Activated naive CD4-positive, alpha-beta T cell treated with Interleukin-2 at 50 U/mL for 16 hours (primary cell): ENCODE measurements at places on chromosomes 3 and 15.

GRCh38 chr3:29245441-29245840, 35.4 kb upstream of the RBMS3 start:
- DNase-seq = no peak

DNA sequence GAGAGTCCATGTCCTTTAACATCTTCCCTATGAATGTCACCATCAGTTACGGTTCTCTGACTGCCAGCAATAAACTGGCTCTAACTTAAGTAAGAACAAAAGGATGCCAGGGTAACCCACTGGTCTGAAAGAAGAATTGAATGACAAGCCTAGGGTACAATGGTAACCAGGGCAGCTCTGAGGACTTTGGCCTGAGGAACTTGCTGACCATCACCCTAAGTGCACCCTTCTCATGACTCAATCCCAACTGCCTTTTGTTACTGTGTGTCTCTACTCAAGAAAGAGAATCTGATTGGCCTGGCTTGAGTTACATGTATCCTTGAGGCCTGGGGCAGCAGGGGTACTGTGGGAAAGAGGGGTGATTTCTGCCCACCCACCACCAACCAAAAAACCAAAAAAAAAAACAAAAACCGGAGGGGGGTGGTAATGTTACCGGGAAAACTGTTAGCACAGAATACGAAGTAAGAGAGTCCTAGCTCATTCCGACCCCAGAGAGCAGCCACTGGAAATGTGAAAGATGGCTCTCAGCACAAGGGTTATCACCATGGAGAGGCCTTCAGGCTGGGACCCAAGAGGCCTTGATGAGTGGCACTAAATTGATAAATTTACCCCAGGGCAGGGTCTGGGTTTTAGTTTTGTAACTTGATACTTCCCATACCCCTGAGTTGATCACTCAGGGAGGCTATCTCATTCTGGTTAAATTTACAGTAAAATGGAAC, 9.3 kb upstream of the SLC28A1 start:
- no peak for DNase-seq

DNA sequence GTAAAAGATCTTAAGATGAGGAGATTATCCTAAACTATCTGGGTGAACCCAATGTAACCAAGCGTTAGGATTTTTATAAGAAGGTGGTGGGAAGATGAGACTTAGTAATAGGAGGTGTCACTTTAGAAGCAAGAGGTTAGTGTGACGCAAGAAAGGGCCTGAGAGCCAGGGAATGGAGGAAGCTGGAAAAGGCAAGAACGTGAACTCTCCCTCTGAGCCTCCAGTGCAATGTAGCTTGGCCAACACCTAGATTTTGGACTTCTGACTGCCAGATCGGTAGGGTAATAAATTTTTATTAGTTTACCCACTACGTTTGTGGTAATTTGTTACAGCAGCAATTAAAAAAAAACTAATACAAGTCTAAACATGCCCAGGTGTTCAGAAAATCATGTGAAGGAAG, 20.8 kb upstream of the CNTN6 start:
- no peak for DNase-seq

DNA sequence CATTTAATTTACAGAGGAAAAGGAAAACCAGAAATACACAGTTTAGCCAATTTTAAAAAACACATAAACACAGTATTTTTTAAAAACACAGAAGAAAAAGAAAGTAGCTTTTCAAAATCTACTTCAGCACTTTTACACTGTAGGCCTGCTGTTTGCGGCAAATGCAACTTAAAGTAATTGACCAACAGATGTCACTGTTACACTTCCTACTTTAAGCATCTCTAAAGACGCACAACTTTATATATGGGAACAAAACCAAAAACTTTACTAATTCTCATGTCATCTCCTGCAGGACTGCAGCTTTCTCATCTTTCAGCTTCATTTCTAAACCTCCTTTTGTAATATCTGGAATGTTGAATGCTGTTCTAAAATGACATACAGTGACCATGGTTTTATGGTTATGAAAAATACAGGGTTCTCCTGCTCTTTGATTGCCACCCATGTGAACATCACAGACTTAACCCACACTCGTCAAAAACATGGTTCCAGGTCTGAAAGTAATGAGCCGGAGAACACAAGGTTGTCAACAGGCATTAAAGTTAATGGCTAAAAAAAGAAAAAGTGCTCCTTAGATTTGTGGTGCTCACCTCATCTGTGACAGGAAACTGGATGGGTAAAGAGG, 107.9 kb downstream of the FMN1 start:
- no peak for DNase-seq

- DNase-seq = no peak
These were observed 62.7 kb upstream of the TRAK1 start for GRCh38 chr3:42028474-42028873.

GRCh38 chr15:78035861-78036476, 41.5 kb downstream of the TBC1D2B start:
- no peak for DNase-seq

GRCh38 chr3:186425788-186426730, 64.0 kb upstream of the DGKG start:
- no peak for DNase-seq

- no peak for DNase-seq
These were observed 50.0 kb downstream of the NMNAT3 start for GRCh38 chr3:139627759-139628158.

DNA sequence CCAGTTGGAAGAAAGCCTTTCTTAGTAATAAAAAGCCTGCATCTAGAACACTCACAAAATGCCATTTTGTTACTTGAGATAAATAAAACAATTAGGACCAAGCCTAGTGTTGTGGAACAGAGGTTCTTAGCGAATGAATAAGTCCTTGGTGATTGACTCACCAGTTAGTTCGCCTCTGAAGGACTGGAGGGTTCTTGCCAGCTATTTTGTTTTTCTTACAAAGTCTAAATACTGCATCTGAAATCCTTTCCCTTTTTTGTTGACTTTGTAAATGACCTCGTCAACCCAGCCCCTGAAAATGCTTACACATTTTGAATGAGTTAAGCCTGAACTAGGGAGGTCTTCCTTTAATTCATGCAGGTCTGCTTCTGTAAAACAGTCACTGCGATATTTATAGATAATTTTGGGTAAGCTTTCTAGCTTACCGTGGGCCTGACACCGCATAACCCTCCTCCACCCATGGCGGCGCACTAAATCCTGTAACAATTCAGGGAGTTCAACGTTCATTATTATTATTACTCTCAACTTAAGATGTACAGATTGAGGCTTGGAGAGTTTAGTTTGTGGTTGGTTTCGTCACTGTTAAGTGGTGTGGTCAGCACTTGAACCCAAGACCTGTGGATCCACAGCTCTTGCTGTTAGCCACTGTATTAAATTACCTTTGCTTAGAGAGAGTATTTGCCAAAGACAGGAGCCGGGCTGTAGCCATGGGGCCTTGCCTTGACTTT, 45.0 kb upstream of the SACM1L start:
- no peak for DNase-seq

DNA sequence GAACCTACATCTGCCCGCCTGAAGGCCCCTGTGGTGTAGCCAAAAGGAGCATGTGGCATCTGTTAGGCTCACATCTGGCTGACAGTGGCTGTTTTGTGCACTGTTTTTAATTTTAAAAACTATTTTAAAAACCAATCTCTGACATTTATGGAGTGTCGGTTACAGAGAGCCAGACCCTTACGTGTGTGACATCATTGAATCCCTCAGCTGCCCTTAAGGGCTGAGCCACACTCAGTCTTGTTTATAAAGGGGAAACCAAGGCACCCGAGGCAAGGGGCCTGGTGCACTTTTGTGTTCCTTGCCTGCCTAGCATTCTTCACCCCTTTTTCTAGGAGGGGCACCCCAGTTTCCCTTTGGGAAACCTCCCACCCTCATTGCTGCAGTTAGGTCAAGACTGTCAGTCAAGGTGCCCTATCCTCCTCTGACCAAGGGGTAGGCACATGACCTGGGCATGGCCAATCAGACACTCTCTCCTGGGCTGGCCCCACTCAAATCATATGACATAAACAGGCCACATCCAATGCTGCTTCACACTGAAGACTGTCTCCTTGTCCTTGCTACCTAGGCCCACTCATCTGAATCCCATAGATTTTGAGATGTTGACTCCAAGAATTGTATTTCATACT, 105.3 kb downstream of the LSM3 start:
- DNase-seq = no peak

- no peak for DNase-seq
These were observed 30.6 kb downstream of the EPHA3 start for GRCh38 chr3:89138048-89138447.

GRCh38 chr3:56862352-56863062, 60.8 kb upstream of the ARHGEF3 start:
- DNase-seq = no peak

DNA sequence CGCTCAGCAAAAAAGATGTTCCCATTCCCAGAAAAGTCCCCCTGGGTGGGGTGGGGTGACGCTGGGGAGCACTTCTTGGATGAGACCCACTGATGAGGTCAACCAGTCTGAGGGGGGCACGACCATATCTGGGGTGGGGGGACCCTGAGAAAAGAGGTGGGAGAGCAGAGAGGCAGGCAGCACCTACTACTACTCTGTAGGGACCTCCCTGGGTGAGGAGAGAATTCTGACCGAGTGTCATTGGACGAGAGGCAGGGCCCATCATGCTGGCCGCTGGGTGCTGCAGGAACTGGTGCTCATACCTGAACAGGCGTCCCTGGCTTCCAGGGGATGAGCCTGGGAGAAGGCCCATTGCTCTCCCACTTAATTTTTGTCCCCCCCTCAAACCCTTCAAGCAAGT, 158.8 kb downstream of the KLF13 start:
- DNase-seq = no peak

GRCh38 chr3:73580343-73580742, 44.4 kb downstream of the PDZRN3 start:
- DNase-seq = no peak

GRCh38 chr3:9146367-9147071, 102.9 kb downstream of the SRGAP3 start:
- DNase-seq = no peak

- peak; percentile 28 for DNase-seq
These were observed 19.4 kb upstream of the PPP4R2 start for GRCh38 chr3:72977060-72977808.

DNA sequence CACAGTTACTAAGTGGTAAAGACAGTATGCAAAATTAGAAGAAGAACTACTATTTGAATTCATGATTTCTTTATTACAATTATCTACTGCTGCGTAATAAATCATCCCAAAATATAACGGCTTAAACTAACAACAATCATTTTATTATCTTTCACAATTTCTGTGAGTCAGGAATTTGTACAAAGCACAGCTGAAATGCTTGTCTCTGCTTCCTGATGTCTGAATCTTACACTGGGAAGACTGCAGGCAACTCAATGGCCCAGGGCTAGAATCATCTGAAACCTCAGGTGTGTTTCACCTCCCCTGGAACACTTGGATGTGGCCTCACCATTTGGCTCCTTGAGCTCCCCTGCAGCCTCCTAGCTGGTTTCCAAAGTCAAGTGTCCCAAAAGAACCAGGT, 145.1 kb downstream of the MAGI1 start:
- DNase-seq = no peak

- no peak for DNase-seq
These were observed 93.0 kb downstream of the RARB start for GRCh38 chr3:25520926-25521559.

- DNase-seq = no peak
These were observed 50.0 kb downstream of the TRIM42 start for GRCh38 chr3:140727886-140728285.

GRCh38 chr3:170632780-170633179, 46.9 kb upstream of the SLC7A14 start:
- DNase-seq = no peak

DNA sequence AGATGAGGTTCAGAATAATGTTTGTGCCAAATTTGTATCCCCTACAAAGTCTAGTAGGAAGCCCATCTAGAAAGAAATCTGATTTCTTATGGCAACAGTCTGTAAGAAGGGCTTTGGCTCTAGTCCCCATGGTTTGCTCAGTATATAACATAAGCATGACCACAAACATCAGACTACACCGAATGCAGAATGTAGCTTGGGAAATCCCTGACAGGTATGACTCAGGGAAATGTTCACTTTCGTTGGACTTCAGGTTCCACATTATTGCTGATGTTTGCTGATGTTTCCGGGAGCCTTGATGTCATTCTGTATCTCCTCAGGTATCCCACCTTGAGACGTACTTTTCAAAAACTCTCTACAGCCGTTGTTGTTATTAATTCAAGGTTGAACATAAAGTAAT, 304.4 kb upstream of the TGFBR2 start:
- no peak for DNase-seq

DNA sequence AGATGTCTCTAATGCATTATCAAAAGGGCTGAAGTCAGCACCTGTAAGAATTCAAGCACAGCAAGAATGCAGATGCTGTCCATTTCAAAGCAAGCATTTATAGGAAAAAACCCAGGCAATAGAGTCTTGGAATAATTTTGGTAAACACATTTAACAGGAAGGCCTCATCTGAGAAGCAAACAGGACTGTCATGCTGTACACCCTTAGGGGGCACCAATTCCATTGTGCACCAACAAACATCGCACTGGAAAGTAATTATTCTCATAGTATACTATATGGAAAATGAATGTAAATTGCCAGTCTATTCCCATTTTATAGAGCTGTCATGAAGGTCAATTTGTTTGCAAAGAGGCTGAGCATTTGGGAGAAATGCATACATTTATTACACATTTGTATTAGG, 247.3 kb upstream of the SUCLG2 start:
- DNase-seq = no peak
